GM04503 (cell line): ENCODE measurements at places on chromosomes 6 and 20.

DNA sequence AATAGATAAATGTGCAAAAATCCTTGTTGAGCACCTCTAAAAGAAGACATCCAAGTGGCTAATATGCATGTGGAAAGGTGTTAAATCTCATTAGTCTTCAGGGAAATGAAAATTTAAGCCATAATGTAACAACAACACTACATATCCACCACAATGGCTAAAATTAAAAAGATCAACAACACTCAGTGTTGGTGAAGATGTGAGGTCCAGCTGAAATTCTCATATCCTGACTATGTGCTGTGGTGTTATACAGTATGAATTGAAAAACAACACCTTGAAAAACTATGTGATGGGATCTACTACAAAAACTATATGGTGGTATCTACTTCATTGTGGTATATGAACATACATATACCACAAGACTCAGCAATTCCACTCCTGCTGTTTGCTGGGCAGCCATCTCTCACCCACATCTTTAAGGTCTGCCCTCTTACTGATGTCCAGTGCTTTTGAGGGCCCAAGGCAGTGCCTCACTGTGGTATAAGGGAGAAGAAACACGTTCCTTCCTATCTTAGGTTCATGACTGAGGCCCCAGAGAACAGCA is 146.4 kb downstream of the CD83 start:
- DNase-seq, result no peak

- no peak for DNase-seq
Measured at GRCh38 chr6:135651964-135652755, 154.6 kb upstream of the AHI1 start.

DNA sequence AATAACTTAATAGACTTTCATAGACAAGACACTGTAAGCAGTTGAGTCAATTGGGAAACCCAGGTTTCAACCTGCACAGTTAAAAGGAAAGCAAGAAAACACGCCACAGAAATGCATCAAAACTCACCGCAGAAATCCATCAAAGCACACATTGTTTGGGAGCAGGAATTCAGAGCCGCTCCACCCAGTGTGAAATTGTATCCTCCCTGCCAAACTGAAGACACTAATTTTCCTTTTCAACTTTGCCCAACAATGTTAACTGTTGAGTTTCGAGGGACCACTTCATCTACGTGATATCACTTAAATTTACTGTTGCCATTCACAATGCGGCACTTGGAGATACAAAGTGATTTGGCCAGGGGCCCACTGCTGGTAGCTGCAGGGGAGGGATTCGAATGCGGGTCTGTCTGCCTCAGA is 92.7 kb downstream of the DACT2 start:
- no peak for DNase-seq

- DNase-seq, result no peak
Measured at GRCh38 chr6:17193106-17193775, 87.9 kb upstream of the RBM24 start.

GRCh38 chr6:63998991-63999390 is 363.4 kb downstream of the PHF3 start:
- DNase-seq, result no peak

GRCh38 chr6:44254191-44255104 is 2.9 kb downstream of the SLC35B2 start:
- DNase-seq, result no peak
